Uterus (tissue), 4 donors: ENCODE measurements at places on chromosomes 11 and 22. TPM values are rescaled to one million over a fixed set of nuclear protein-coding genes. Genes with fewer than 3 reads are reported as not detected.

GRCh38 chr11:19714022-19714386 lies 1.4 kb downstream of the NAV2 start:
- DNase-seq: peak; percentile 28

DNA sequence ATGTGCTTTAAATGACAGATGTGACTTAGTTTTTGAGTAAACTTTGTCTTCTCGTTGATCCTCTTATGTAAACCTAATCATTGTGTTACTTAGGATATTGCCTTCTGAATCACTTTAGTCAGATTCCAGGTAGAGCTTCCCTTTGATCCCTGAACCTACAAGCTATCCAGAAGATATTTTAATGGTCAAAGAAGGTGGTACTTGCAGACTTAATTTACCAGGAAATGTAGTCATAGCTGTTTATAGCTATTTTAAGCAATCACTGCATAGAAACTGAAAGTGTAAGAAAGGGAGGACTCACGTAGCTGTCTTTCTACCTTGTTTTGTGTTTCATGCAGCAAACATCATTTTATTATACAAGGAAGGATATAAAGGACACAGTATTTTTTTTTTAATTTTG lies 189.5 kb downstream of the DDX10 start:
- no peak for DNase-seq

DNA sequence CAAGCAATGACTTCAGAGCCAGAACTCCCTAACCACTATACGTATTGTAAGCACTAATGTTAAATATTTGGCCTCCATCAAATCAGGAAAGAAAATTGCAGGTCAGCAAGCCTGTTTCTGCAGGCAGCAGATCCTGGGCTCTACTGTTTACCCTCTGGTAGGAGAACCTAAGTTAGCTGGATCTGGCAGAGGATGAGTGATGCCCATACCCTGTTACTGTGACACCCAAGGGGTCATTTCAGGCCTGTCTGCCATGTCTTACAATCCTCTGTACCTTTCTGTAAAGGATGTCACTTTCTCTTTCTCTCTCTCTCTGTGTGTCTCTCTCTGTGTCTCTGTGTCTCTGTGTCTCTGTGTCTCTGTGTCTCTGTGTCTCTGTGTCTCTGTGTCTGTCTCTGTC lies 106.9 kb downstream of the CSNK2A3 start:
- no peak for DNase-seq

GRCh38 chr11:75516886-75517285 lies 8.9 kb downstream of the GDPD5 start:
- DNase-seq: no peak

- no peak for DNase-seq
Measured at GRCh38 chr22:27065279-27065678, 407.9 kb downstream of the MIAT start.

DNA sequence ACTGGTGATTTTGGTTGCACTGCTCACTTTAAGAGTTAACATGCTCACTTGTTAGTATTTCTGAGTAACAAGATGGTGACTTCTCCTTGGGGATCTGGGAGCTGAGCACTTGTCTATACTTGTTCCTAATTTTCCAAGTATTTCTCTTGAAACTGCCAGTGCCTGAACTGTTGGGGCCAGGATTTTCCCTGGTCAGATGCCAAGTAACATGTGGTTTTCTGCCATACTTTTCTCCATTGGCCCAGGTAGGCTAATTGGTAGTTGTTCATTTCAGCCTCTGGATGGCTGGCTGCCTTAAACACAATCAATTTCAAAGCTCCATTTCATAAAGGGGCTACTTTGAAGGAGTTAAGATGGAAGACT lies 35.0 kb downstream of the RNF141 start:
- DNase-seq: no peak

GRCh38 chr22:42444077-42444904 lies 12.1 kb upstream of the NFAM1 start:
- DNase-seq: peak; percentile 94

DNA sequence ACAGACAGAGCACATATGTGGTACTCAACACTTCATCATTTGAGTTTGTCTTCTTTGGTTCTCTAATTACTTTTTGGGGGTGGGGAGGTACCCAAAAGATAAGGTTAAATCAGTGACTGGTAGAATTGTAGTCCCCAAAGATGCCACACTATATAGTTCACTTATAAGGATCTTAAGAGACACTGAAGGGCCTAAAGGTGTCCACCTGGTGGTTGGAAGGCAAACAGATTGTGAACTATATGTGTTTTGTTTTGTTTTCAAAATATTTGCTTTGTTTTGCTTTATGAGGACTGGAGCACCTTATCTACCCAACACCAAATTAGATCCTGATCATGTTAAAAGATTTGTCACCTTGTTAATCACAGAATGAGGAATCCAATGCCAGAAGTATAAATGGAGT lies 136.1 kb downstream of the DCDC1 start:
- no peak for DNase-seq

DNA sequence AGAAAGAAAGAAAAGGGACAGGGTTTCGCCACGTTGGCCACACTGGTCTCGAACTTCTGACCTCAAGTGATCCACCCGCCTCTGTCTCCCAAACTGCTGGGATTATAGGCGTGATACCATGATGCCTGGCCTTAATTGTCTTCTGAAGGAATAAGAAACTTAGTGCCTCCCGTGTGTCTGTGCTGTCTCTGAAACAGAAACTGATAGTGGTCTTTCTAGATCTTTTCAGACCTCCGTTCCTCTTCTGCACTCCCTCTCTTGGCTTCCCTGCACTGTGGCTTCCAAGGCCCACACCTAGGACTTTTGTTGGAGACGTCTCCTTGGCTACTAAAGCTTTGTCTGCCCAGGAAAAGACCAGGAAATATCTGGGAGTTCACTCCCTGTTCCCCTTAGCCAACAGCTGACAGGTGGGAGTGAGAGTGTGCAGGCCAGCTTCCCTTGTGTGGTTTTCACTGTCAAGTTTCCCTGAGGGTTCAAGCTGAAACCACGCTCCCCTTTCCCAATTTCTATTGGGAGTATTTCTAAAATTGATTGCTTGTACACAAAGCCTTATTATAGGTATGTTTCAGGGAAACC lies 10.1 kb upstream of the HTR3B start:
- no peak for DNase-seq

- no peak for DNase-seq
Measured at GRCh38 chr22:26702906-26703830, 45.8 kb downstream of the MIAT start.

GRCh38 chr22:24414984-24415945 lies 12.1 kb upstream of the ADORA2A start:
- DNase-seq: no peak

DNA sequence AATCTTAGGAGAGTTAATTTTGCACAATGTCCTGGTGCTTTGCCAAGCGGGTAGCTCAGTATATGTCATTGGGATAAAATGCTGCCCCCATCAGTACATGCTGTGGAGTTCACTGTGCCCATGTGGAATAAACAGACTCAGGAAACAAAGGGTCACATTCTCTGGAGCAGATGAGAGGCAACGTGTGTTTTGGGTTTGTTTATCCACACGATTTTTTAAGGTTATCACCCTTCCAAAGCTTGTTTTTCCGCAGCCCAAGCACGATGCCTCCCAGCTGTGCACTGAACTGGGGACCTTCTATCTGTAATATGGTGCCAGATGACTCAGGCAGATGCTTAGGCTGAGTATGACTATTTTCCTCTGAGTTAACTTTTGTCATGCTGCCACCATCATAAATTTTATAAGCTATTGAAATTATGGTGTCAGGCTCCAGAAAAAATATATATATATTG lies 6.5 kb downstream of the OR4D6 start:
- peak; percentile 20 for DNase-seq

DNA sequence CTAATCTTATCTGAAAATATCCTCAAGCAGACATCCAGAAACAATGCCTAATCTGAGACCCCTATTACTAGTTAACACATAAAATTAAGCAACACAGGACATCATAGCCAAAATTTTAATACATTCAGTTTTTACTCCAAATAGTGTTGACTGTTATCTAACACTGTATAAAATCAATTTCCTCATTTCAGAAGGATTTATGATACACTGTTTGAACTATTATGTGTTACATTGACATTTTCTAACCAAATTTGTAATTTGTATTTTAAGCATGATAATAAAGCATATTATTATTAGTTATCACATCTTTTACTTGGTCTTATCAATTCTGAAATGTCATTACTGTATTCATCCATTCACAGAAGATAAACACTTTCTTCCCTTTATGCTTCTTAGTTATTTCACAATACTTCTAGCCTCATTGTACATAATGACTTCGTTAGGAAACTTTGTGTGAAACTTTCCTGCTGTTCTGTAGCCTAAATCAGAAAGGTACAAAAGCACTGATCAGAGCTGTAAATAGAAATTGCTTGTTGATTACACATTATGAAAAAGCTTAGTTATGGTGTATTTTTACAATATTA lies 1248.9 kb downstream of the JRKL start:
- DNase-seq: no peak

DNA sequence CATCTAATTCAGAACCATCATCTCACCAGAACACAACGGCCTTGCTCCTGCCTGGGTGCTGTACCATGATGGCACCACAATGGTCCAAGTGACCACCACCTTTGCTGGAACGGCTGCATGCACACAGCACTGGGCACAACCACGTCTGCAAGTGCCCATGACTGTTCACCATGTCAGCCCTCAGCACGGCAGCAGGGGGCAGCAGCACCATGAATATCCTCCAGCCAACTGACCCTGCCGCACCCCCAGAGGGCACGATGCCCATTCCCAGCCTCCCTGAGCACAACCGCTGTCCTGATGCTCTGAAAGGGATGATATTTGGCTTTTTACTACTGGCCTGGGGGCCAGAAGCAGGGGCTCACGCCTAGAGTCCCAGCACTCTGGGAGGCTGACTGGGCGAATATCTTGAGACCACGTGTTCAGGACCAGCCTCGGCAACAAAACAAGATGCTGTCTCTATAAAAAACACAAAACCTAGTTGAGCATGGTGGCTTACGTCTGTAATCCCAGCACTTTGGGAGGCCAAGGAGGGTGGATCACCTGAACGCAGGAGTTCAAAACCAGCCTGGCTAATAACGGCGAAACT lies 25.7 kb downstream of the DRD4 start:
- peak; percentile 67 for DNase-seq

DNA sequence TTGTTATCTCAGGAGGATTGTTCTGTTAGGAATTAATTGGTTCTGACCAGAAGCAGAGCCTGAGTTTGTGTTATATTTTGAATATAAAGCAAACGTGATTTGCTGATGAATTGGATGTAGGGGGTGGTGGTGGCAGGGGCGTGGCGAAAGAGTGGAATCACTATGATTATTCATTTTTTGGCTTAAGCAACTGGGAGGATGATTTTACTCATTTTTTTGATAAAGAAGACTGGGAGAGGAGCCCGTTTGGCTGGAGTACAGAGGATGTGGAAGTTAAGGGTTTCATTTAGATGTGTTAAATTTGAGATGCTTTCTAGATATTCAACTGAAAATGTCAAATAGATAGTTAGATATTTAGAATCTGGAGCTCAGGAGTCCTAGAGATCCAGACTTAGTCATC lies 83.4 kb upstream of the MYO18B start:
- DNase-seq: peak; percentile 39

GRCh38 chr11:63532117-63532516 lies 4.5 kb upstream of the PLAAT4 start:
- no peak for DNase-seq

GRCh38 chr22:50325444-50326224 lies 1.2 kb downstream of the DENND6B start:
- no peak for DNase-seq

UPK2 gene
- total RNA-seq: not detected

LGALS12 gene
- total RNA-seq: not detected

CHRM4 gene
- 0.67 TPM for total RNA-seq

ANKRD49 gene
- 55.6 TPM for total RNA-seq

IL18 gene
- 6.8 TPM for total RNA-seq

POLR2L gene
- 81.5 TPM for total RNA-seq

PAX6 gene
- 0.62 TPM for total RNA-seq
